ENCODE measurements at places on chromosomes 7 and 10.
A peak's percentile ranks its signal among the peaks of the same experiment; 100 is the strongest.

- DNase-seq, result no peak
These were observed 129.2 kb downstream of the SORBS1 start for GRCh38 chr10:95431900-95432342.

DNA sequence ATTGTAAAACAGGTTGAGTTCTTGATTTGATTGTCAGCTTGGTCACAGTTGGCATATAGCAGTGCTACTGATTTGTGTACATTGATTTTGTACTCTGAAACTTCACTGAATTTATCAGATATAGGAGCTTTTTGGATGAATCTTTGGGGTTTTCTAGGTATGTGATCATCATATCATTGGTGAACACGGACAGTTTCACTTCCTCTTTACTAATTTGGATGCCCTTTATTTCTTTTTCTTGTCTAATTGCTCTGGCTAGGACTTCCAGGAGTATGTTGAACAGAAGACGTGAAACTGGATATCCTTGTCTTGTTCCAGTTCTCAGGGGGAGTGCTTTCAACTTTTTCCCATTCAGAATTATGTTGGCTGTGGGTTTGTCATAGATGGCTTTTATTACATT lies 86.9 kb downstream of the EXOC4 start:
- no peak for DNase-seq

- DNase-seq, result no peak
These were observed 16.8 kb downstream of the VSIR start for GRCh38 chr10:71756311-71757191.

DNA sequence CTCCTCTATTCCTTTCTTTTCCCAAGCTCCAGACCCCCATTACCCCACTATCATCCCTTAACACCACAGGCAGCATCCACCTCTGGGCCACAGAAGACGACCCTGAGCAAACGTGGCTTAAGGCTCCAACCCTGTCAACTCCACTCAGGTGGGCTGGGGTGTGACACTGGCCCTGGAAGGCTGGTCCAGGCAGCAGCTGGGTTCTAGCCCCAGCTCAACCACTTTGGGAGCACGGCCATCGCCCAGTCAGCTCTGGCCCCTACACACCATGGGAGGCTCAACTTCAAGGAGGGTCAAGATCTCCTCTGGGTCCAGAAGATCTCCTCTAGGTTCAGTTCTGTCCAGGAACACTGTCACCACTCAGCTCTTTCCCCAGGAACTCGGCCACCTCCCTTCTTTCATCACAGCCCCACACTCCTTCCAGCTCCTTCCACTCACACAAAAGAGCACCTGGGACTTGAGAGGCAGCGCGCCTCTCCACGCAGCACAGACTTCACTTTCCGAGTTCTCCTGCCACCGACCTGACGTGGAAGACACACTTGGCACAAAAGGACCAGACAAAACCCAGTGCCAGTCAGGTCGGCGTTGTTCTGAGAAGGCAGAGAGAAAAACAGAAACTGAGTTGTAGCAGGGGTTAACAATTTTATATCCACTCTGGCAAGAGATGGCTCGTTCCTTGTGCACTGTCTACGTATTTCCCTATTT lies 84.1 kb downstream of the CTBP2 start:
- no peak for DNase-seq

DNA sequence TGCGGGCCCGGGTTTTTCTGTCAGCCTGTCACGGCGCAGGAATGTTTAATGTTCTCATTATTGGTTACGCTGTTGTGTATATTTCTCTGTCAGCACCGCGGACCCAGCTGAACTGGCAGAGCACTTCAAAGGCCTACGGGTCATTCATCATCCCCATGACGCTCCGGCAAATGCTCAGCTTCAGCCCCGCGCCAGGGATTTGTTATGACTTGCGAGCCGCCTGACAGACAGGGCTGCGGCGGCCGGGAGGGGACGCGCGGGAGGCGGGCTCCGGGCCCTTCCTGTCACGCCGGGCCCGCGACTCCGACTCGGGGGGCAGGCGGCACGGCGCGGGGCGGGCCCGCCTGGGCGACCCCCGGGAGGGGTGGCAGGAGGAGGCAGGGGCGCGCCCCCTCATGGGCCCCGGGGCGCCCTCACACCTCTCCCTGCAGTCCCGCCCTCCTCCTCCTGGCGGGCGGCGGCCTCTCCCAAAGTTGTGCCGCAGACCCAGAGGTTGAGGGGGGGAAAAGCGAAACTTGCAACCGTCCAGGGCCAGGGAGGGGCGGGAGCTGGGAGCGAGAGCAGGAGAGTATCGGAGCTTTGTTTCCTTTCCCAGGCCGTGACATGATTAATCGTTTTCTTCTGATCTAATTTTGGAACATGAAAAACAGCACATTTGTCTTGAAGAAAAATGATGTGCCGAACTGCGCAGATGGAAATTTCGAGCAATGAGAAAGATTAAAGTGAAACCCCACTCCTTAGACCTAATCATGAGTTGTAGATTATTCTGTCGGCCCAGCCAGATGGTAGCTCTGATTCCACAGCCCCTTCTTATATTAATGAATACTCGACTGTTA lies 59.3 kb upstream of the COMTD1 start:
- DNase-seq, result peak; percentile 86

DNA sequence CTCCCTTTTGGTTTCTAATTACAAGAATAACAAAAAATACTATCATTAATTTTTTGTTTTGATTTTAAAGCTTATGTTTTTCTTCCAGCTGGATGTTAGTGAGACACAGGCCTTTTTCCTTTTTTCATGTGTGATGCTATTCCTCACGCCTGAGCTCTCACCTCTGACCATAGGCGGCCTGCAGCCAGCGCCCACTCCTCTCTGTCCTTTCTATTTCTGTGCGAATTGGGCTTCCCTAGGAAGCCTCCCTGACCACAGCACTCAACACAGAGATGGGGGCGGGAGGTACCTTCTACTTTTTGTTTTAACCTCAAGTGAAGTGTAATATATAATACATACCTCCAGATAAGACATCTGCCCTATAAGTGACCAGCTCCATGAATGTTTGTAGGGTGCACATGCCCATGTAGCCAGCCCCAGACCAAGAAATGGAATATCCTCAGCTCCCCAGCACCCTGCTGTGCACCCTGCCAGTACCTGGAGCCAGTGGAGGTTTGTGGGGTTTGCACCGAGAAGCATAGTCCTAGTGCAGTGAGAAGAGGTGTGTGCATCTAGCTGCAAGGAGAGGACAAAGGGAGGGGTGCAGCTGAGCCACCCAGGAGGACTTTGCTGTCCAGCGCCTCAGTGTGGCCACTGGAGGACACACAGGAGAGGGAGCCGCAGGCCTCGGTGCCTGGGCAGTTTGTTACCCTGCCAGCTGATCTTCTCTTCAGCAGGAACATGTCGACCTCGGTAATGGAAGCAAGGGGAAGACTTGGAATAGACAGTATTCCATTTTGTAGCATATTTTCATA lies 38.5 kb downstream of the BNIP3 start:
- no peak for DNase-seq

DNA sequence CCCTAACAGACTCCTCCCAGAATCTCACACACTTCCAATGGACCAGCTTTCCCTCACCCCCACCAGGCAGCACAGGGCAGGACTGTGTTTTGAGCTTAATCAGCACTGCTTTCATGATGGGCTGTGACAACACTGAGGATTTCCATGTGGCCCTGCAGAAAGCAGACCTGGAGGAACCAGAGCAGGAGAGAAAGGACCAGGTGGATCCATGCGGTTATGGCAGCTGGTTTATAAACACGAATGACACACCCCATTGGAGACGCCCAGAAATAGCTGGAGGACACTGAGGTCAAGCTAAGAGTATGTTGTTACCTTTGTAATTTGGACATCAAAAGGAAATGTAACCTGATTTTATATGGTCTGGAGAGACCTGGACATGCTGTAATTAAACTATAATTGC lies 31.7 kb upstream of the HERPUD2 start:
- DNase-seq, result no peak

- DNase-seq, result no peak
These were observed 256.6 kb downstream of the SORCS3 start for GRCh38 chr10:104897696-104898095.

- DNase-seq, result no peak
These were observed 30.8 kb downstream of the PDIA4 start for GRCh38 chr7:148997497-148997896.

- no peak for DNase-seq
These were observed 92.5 kb upstream of the FRMD4A start for GRCh38 chr10:14423111-14423744.

DNA sequence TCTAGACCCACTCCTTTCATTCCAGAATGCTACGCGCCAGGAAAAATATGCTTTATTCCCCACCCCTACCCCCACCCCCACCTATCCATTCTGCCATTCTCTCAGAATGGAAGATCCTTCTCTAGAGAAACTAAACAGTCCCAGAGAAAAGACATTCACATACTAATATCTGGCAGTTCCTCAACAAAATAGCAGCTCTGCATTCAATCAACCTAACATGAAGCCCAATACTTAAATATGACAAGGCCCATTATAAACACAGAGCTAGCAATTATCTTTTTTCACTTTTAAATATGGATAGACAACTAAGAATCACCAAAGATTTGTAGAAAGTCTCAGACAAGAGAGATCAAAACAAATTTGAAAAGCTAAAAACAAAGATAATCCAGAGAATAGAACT lies 16.4 kb downstream of the CACUL1 start:
- no peak for DNase-seq

DNA sequence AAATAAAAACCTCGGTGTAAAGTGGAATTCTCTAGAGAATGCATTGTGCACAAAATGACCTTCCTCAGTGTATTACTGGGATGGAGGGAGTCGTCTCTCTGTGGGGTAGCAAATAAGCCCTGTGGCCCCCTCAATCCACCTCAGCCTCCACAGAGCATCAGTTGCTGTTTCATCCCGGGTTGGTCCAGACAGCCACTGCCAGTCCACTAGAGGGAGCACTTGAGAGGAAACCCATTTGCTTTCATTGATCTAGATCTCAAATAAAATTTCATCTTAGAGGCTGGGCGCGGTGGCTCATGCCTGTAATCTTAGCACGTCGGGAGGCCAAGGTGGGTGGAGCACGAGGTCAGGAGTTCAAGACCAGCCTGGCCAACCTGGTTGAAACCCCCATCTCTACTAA lies 1128.7 kb downstream of the CNTNAP2 start:
- peak; percentile 1 for DNase-seq

DNA sequence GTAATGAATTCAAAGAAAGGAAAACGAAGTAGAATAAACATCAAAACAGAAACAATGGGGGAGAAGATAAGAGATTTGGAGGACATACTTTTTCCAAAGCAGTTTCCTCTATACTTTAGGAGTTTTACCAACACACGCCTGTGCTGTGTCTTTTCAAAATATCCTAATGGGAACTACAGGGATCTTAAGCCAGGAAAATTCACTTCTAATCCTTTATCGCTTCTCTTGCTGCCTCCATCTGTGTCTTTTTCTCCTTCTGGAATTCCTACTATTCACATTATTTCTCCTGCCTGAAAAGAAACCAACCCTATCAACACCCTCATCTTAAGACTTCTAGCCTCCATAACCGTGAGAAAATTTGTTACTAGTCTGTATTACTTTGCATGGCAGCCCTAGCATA lies 6.8 kb downstream of the HNRNPF start:
- DNase-seq, result no peak

DNA sequence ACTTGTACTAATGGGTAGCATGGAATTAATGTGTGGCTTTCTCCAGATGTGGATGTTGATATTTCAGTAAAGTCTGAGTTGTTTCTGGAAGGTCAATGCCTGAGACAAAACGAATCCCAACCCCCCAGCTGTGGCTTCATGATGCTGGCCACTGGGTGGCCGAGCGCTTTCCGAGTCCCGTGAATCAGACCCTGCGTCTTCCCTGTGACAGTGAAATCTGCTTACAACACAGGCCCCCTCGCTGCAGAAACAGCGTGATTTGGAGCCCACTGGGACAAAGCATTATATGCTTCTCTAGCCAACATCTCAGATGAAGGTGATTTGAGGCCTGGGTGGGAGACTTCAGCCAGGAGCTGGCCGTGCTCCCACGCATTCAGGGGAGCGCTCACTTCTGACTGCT lies 124.7 kb downstream of the WDR37 start:
- DNase-seq, result no peak

DNA sequence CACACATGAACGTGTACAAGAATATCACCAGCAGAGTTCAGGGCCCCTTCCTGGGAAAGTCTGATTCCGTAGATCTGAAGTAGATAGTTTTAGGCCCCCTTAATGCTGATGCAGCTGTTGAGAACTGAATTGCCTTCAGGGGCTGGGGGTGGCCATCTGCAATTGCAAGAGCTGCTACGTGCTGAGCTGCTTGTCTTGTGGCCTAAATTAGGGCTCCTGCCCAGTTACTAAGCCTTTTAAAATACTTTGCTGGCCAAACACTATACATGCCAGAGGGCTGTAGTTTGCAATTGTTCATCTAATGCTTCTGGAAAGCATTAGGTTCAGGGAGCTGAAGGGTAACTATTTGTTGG lies 71.7 kb downstream of the TMEM178B start:
- DNase-seq, result no peak

- no peak for DNase-seq
These were observed 105.0 kb upstream of the PPP2R2D start for GRCh38 chr10:131795761-131796160.

DNA sequence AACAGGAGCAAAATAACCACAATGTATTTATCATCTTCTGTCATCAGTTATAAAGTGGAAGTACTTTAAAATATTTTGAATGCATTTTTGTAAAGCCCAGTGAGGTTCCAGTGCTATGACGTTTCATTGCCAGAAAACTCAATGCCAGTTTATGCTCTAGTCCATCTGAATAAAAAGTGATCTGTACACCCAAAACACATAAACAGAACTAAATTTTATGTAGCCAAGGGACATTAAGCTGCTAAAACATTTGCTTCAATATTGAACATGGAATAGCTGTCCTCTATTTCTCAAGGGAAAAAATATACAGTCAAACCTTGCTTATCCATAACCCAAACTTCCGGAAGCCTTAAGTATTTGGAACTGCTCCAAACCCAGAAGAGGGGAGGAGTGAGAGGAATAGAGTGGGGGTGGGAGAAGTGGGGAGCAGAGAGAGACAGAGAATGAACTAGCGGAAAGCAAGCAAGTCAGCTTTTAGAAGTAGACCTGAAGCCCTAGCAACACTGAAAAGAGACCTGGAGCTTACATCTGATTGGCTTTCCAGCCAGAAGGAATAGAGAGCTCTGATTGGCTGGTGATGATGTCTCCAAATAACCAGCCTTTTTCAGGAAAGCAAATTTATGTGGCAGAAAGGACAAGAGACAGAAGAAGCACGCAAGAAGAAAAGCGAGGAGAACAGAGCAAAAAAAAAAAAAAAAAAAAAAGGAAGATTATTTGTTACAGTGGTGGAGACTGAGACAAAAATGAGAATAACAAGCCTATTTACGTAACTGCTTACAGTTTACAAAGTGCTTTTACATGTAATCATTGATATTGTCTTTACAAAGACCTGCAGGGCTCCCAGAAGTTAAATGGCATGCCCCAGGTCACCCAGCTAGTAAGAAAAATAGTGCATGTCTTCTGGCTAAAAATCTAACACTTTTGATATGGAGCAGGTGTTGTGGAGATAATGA lies 196.0 kb downstream of the RNLS start:
- peak; percentile 44 for DNase-seq

- DNase-seq, result no peak
These were observed 91.0 kb upstream of the LANCL2 start for GRCh38 chr7:55274156-55274555.

DNA sequence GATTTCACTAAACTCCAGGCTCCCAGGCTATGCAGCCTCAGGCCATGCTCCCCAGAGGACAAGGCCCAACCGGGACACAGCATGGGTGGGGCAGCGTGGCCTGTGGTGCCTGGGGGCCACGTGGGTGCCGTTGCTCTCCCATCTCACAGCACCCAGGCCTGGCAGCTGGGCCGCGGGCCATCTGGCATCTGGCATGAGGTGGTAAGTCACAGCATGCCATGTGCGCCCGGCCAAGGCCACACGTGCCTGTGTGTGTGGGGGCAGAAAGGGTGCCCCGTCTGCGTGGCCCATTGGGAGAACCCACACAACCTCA lies 204.1 kb downstream of the EBF3 start:
- DNase-seq, result no peak

All from AG04450 (cell line).